ENCODE measurements at places on chromosomes 3 and 15.
A peak's percentile ranks its signal among the peaks of the same experiment; 100 is the strongest.

GRCh38 chr3:175129126-175129525 lies 270.0 kb downstream of the NAALADL2 start:
- DNase-seq = no peak

DNA sequence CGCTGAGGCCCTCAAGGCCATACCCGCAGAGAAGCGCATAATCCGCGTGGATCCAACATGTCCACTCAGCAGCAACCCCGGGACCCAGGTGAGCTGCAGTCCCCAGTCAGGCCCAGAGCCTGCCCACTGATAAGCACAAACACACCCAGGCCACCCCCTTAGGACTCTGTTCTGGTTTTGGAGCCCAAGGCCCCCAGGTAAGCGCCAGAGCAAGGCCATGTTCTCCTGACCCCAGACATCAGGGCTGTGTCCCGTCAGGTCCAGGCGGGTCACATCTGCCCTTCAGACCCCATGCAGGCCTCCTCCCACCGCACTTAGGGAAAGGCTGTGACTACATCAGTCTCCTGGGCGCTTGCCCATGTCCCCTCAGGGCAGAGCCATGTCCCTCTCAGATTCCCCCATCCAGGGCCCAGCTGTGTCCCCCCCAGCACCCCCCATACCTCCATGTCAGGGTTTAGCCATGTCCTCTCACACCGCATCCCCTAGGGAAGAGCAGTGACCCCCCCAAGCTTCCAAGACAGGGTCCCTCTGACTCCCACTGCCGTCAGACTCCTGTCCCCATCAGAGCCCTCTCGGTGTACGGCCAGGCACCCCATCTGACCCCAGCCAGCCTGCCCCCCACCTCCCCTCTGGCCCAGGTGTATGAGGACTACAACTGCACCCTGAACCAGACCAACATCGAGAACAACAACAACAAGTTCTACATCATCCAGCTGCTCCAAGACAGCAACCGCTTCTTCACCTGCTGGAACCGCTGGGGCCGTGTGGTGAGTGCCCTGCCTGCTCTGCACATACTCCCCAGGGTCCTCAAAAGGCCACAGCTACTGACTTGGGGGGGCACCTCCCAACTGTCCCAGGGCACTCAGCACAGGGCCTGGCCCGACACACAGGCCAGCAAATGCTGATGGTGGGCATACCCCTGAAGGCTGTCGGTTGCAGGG lies 1.6 kb downstream of the PARP3 start:
- DNase-seq = no peak

GRCh38 chr15:81286621-81287121 lies 37.3 kb downstream of the STARD5 start:
- no peak for DNase-seq

GRCh38 chr3:71451060-71451459 lies 132.5 kb downstream of the FOXP1 start:
- no peak for DNase-seq

DNA sequence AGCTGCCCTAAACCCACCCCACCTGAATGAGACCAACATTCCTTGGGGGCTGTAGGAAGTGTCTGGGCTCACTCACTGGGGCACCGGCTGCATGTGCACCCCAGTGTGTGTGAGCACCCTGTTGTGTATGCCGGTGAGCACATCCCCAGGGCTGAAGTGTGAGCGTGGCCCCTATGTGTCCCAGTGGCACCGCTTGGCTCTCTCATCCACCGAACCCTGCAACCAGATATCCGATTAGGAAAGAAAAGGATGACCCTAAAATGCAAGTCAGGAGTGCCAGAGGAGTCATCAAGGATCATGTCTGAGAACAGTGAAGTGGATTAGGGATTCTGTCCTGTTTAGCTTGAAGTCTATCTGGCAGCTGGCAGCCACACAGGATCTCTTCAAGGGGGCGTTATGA lies 84.0 kb upstream of the ALDH1L1 start:
- DNase-seq = no peak

DNA sequence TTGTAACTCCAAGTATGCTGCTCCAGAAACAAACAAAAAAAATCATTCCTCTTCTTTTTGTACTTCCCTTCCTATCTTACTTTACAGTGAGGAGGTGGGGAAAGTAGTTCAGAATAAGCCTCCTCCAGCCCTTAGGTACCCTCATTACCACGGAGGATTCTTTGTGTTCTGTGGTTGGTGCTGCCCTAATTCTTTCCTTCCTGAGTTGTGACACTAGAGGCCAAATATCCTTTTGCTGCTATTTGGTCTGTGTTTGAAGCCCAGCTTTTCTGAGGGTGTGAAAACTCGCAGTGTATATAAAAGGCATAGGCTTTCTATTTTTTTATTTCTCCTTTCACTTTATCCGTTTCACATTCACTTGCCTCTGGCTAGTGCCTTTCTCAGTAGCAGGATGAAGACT lies 98.2 kb downstream of the HHLA2 start:
- no peak for DNase-seq

GRCh38 chr3:52443268-52443610 lies 1.7 kb downstream of the SEMA3G start:
- DNase-seq = no peak

GRCh38 chr3:135503065-135503759 lies 462.3 kb upstream of the PPP2R3A start:
- no peak for DNase-seq

- DNase-seq = peak; percentile 35
Observed at GRCh38 chr15:52010633-52011595, 8.1 kb upstream of the MAPK6 start.

DNA sequence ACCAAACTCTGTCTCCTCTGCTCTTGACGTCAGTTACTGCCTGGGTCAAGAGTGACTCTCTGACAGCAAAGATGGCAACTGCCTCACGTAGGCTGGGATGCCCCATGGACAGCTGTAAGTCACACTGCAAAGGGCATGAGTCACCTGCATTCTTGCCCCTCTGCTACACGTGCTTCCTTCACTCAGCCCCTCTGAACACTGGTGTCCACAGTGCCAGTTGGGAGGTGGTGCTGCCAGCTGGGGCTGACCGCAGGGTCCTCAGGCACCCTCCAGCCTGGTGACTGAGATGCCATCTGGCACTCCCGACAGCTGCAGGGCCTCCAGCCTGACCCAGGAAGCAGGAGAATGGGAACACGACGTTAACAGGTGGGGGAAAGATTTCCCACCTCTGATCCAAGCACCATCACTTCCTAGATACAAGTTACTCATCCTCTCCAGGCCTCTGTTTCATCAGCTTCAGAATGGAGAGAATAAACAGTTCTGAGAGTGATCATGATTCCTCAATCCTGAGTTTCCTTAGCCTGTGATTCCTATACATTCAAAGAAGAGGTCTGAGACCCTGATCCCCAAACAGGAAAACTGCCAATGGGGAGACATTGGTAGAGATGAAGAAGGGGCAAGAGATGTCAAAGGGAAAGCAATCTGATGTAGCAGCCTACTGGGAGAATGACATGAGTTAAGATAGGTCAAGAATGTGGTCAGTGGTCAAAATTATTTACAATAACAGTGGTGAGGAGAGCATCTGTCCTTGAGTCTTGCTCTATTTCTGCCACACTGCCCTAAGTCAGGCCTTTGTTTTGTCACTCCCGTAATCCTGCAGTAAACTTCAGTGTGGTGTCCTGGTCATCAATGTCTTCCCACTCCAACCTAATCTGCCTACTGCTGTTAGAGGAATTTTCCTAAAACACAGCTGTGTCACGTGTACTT lies 86.1 kb upstream of the BCL6 start:
- no peak for DNase-seq

DNA sequence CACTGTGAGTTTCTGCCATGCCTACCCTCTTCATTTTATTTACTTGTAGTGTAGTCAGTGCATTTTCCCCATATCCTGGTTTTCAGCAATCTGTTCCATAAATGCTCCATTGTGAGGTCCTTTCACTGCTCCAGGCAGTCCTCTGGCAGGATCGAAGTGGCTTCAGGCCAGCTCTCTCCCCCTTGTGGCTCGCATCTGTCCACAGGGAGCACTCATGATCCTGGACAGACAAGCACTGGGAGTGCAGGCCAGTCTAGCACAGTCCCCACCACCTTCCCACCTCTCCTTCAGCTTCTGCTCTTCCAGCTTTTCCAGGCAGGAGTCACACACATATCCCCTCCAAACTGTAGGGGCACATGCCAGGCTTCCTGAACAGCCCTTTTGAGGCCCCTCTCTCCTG lies 173.6 kb downstream of the PPM1L start:
- DNase-seq = no peak

DNA sequence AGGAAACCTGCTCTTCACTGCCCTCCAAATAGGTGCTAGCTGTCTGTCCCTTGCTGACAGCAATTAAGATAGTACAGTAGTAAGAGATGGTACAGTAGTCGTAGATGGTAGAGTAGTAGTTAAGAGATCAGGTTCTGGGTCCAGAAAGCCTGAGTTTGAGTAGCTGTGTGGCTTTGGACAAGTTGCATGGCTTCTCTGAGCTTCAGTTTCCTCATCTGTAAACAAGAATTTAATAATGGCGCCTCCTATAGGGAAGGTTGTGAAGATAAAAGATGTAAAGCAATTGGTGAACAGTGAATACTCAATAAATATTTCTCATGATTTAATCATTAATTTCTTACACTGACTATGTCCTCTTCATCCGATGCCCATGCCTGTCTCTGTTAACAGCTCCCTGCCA lies 86.9 kb upstream of the BCL6 start:
- DNase-seq = no peak

GRCh38 chr15:34799149-34800101 lies 4.1 kb upstream of the ACTC1 start:
- peak; percentile 89 for DNase-seq

DNA sequence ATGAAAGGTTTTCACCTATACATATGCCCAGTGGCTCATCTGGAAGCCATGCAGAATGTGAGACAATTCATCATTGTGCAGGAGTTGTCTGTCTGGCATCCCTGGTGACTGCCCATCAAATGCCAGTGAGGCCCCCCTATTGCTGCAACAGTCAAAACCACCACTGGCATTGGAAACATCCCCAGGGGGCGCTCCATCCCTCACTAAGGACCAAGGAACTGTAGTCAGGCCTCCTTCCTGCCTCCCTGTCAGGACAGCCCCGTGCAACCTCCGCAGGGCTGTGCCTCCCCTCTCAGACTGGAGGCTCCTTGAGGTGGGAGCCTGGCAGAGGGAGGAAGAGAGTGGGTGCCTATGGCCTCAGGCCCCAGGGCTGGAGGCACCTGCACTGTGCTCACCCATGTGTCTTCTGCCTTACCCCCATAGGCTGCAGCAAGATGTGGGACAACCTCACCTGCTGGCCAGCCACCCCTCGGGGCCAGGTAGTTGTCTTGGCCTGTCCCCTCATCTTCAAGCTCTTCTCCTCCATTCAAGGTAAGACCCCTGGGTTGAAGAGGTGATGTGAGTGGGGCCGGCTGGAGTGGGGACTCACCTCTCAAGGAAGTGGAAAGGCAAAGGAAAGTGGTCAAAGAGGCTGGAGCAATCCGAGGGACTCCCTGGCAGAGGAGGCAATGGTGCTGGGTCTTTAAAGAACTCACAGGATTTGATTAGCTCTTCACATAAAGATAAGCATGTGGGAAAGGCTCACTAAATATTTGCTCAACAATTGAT lies 16.5 kb downstream of the VIPR1 start:
- no peak for DNase-seq

GRCh38 chr15:56871185-56871584 lies 47.3 kb upstream of the TCF12 start:
- DNase-seq = no peak

GRCh38 chr15:76904461-76905012 lies 603 bp downstream of the SCAPER start:
- peak; percentile 80 for DNase-seq

- DNase-seq = peak; percentile 23
Observed at GRCh38 chr15:58260725-58261267, 122.6 kb downstream of the AQP9 start.

GRCh38 chr15:73326157-73326556 lies 42.6 kb downstream of the HCN4 start:
- DNase-seq = peak; percentile 13

DNA sequence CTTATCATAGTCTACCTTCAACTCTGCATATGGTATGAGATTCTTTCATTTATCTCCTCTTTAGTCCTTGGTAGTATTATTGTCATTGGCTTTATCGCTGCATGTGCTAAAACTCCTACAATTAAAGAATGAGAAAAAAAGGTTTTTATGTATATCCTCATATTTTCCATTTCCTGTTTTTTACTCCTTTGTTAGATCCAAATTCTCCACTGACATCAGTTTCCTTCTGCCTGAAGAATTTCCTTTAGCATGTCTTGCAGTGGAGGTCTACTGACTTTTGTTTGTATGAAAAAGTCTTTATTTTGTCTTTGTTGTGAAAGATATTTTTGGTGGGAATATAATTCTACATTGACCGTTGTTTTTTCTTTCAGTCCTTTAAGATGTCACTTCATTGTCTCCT lies 81.0 kb upstream of the TNIK start:
- DNase-seq = no peak

GRCh38 chr3:18715208-18715607 lies 290.1 kb upstream of the SATB1 start:
- no peak for DNase-seq

DNA sequence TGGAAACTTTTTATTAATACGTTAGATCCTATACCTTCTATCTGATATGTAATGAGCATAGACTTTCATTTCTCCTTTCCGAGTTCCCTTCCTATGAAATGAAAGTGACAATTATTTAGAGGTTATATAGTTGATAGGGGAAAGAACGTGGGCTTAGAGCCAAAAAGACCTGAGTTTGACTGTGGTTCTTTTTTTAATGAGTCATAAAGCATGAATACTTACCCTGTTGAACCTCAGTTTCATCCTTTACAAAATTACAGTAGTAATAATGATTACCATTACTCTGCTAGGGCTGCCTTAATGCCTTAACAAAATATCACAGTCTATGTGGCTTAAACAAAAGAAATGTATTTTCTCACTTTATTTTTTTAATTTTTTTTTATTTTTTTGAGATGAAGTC lies 75.9 kb downstream of the AGBL1 start:
- no peak for DNase-seq

- DNase-seq = no peak
Observed at GRCh38 chr15:67941648-67942310, 101.9 kb upstream of the RNU6-1 start.

DNA sequence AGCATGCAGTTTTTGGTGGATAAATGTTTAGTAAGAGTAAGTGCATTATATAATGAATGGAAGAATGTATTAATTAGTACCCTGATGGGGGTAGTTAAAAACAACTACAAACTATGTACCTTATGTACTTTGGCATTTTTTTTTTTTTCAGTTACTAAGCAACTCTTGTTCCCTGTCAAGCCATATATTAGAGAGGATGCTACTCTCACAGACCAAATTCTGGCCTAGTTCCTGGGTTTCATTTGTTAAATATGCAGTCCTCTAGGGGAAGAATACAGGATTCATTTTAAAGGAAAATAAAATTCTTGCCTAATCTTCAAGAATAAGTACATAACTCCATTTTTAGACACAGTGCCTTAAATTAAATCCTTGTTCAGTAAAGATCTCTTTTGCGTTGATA lies 16.9 kb downstream of the FAM98B start:
- no peak for DNase-seq

- DNase-seq = peak; percentile 57
Observed at GRCh38 chr3:184540777-184541681, 20.6 kb upstream of the EPHB3 start.

GRCh38 chr15:69031013-69032001 lies 16.8 kb downstream of the NOX5 start:
- no peak for DNase-seq

- DNase-seq = no peak
Observed at GRCh38 chr3:15795651-15796308, 2.0 kb downstream of the ANKRD28 start.

Measured in NCI-H2171 treated with DMSO at 0.1 percent for 48 hours (cell line).